ENCODE measurements at places on chromosomes 2 and 18.

- DNase-seq, result no peak
Observed at GRCh38 chr2:80499095-80499494, 194.5 kb upstream of the LRRTM1 start.

- DNase-seq, result no peak
Observed at GRCh38 chr18:69985239-69985638, 37.6 kb upstream of the CD226 start.

- no peak for DNase-seq
Observed at GRCh38 chr18:1308686-1309085, 404.0 kb downstream of the ADCYAP1 start.

DNA sequence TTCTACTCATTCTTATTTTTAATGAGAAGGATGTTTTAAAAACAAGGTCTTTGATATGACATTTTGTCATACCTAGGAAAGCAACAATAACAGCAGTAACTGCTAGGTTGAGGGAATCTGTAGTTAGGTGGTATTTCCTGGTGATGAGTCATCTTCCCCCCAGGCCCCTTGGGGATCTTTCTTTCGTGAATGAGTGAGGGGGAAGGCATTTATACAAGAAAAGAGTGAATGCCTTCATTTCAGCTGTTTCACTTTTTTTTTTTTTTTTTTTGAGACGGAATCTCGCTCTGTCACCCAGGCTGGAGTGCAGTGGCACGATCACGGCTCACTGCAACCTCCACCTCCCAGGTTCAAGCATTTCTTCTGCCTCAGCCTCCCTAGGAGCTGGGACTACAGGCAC is 108.6 kb downstream of the MAP4K4 start:
- DNase-seq, result no peak

Data from stimulated activated CD4-positive, alpha-beta T cell treated with anti-CD3 and anti-CD28 coated beads, Interleukin-12 subunit alpha, Interleukin-12 subunit beta, amount 100 ng/mL, for 4 hours (primary cell).